ENCODE measurements at places on chromosomes 6 and 20.

DNA sequence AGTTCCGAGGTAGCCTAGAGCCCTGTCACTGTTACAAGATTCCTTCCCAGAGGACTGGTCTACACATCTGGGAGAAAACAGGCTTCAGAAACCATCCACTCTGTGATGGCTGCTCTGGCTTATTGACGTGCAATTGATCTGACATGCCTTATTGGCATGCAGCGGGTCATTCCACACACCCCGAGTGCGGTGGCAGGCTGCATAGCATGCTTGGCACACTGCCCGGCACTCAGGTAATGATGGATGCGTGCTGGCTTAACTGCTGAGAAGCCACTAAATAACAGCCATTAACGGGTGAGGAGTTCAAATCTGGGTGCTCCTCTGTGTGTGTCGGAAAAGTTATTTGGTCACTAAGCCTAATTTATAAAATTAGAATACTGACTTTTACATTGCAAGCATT lies 67.9 kb upstream of the CDH4 start:
- no peaks in the 10 kb centered on the region for H3K36me3 ChIP-seq
- H3K4me3 ChIP-seq: no peak overlapping the region
- H3K27me3 ChIP-seq: no peaks in the 10 kb centered on the region
- H3K4me1 ChIP-seq: no peaks in the 10 kb centered on the region
- DNase-seq: no peak
- H3K27ac ChIP-seq: no peak overlapping the region

DNA sequence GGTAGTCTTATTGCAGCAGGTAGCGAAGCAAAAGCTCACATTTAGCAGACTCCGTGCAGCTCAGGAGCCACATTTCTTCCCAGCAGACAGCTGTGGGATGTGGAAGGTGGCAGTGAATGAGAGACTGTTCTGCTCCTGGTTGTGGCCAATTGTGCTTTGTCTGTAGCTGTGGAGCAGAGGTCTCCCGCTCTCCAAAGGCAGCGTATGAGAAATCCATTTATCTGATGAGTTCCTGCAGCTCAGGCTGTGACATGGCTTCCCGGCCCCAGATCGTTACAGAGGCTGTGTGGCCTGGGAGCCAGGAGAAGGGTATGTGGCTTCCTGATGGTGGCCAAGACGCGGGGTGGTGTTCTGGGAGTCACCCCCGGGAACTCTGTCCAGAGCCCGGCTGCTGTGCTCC lies 64.5 kb upstream of the KIF16B start:
- no peak overlapping the region for H3K4me3 ChIP-seq
- H3K27ac ChIP-seq: no peak overlapping the region
- no peak for DNase-seq

DNA sequence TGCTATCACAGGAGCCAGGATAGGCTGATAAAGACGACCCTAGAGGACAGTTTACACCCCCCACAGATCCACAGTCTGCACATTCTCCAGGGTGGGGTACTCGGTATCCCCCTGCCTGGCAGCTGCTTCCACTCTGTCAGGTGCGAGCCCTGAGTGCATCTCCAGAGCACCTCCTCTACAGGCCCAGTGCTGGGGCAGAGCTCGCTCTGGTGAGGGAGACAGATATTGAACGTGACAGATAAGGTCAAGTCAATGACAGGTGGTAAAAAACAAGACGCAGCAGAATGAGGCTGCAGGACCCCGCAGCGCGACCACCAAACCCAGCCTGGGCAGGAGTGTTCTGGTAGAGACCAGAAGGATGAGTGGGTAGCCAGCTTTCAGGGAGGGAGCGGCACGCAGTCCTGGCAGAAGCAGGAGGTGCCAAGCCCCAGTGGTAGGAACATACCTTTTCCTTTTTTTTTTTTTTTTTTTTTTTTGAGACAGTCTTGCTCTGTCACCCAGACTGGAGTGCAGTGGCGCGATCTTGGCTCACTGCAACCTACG lies 12.4 kb upstream of the MYL9 start:
- no peaks in the 10 kb centered on the region for H3K4me1 ChIP-seq
- H3K27ac ChIP-seq: no peak overlapping the region

GRCh38 chr6:118660218-118660569 lies 8.8 kb upstream of the CEP85L start:
- no peaks in the 10 kb centered on the region for H3K27me3 ChIP-seq
- no peaks in the 10 kb centered on the region for H3K4me1 ChIP-seq
- H3K27ac ChIP-seq: no peak overlapping the region
- no peaks in the 10 kb centered on the region for H3K36me3 ChIP-seq
- DNase-seq: no peak

GRCh38 chr6:159214281-159214680 lies 45.1 kb downstream of the FNDC1 start:
- H3K27ac ChIP-seq: no peak overlapping the region
- no peaks in the 10 kb centered on the region for H3K27me3 ChIP-seq
- H3K36me3 ChIP-seq: no peaks in the 10 kb centered on the region
- DNase-seq: no peak
- no peak overlapping the region for H3K4me3 ChIP-seq
- peaks cover 14% of the 10 kb centered on the region for H3K4me1 ChIP-seq

DNA sequence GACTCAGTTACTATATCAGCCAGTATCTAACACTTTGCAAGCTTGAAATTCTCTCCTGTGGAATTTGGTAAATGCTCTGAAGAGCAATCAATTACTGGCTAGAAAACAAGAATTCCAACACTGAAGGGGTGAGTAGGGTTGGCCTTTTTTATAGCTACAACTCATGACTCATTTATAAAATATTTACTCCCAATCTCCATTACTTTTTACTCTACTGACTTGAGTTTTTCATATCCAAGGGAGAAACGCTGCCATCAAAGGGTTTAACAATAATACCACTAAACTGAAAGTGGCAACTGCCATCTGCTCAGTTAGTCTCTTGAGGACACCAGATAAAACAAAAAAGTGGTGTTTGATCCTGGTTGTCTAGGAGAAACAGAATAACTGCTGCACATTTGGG lies 203.1 kb downstream of the UBE3D start:
- H3K4me1 ChIP-seq: no peaks in the 10 kb centered on the region
- H3K4me3 ChIP-seq: no peak overlapping the region
- no peak overlapping the region for H3K27ac ChIP-seq
- H3K27me3 ChIP-seq: no peaks in the 10 kb centered on the region

- peak overlapping the region; percentile 79 for H3K4me3 ChIP-seq
- no peaks in the 10 kb centered on the region for H3K4me1 ChIP-seq
- no peak for DNase-seq
- no peaks in the 10 kb centered on the region for H3K27me3 ChIP-seq
- peak overlapping the region; percentile 89 for H3K27ac ChIP-seq
Measured at GRCh38 chr6:158999154-158999665, 792 bp downstream of the RSPH3 start.

DNA sequence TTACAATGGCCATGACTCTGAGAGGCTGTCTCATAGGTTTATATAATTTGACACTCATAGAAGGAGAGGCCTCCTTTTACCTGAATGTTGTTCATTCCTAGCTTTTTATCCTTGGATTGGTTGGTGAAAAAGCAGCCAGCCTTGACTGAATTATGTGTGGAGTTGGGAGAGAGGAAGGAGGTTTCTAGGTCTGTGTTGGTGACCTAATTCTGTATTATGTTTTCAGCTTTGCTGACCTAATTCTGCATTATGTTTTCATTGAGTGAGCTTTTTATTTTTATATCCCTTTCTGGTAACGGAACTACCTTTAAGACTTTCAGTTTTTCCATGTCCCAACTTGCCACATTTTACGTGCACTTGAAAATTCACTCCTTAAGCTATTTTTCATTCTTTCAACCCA lies 59.1 kb upstream of the RNF144B start:
- no peak for DNase-seq
- no peaks in the 10 kb centered on the region for H3K4me1 ChIP-seq
- no peak overlapping the region for H3K27ac ChIP-seq
- H3K27me3 ChIP-seq: no peaks in the 10 kb centered on the region
- no peaks in the 10 kb centered on the region for H3K36me3 ChIP-seq

- no peak overlapping the region for H3K27ac ChIP-seq
- no peaks in the 10 kb centered on the region for H3K27me3 ChIP-seq
- H3K4me3 ChIP-seq: no peak overlapping the region
- no peak for DNase-seq
- H3K4me1 ChIP-seq: peaks cover 36% of the 10 kb centered on the region
Measured at GRCh38 chr6:109073344-109074132, 21.1 kb downstream of the SESN1 start.

GRCh38 chr6:27388293-27389197 lies at the start of gene ZNF391:
TSS of gene ZNF391 (plus strand) at chr6:27388759. CDS start at chr6:27400371, 11,612 bp downstream.
- H3K4me1 ChIP-seq: peaks cover 15% of the 10 kb centered on the region
- no peaks in the 10 kb centered on the region for H3K36me3 ChIP-seq
- peak; percentile 84 for DNase-seq
- peak within 1 kb of the TSS; percentile 52 for H3K4me3 ChIP-seq
- peak within 1 kb of the TSS; percentile 78 for H3K27ac ChIP-seq
- H3K27me3 ChIP-seq: no peaks in the 10 kb centered on the region

DNA sequence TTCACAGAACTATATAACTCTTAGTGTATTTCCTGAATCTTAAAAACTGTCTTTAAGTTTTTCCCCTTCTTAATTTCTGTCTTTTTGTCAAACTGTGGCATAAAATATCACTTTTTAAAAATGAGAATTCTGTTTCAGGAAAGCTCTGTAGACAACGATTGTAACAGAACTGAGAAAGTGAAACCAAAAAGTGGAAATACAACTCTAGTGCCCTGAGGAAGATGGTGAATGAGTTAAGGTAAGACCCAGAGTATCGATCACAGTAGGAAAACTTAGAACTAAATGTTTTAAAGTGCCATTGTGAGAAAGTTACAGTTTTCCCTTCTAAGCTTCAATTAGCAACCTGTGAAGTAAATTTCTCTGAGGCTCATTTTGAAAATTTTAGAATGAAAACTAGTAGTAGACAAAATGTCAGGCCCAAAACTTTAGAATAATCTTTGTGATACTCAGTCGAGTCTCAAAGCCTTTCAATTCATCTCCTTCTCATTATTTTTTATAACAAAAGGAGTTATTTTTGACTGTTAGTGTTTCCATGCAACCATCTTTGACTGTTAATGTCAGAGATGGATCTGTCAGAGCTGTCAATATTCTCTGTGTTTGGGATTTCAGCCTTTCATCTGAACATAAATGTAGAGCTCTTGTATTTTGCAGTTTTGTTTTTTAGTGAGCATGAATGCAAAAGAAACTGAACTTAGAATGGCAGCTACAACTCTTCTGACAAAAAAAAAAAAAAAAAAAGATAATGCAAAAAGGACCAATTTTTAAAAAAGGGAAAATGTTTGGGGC lies 19.0 kb upstream of the TRDN start:
- H3K4me3 ChIP-seq: peak overlapping the region; percentile 25
- H3K36me3 ChIP-seq: no peaks in the 10 kb centered on the region
- H3K27ac ChIP-seq: no peak overlapping the region
- H3K27me3 ChIP-seq: no peaks in the 10 kb centered on the region

DNA sequence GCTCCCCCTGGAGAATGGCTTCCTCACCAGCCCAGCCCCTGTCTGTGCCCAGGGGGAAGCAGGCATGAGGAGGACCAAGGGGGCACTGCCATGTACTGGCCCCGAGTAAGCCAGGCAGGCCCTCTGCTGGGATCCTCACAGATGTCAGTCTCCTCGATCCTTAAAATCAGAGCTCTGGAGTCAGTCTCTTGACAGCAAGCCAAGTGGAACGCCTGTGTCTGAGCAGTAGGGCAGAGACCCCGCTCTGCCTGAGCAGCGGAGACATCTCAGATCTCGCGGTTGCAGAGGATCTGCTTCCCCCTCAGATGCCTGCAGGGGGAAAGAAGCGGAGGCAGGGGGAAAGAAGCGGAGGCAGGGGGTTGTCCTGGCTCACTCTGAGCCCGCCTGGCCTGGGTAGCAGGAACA lies 92.6 kb downstream of the SNX5 start:
- H3K36me3 ChIP-seq: no peaks in the 10 kb centered on the region
- no peak for DNase-seq
- no peak overlapping the region for H3K27ac ChIP-seq
- H3K27me3 ChIP-seq: no peaks in the 10 kb centered on the region

DNA sequence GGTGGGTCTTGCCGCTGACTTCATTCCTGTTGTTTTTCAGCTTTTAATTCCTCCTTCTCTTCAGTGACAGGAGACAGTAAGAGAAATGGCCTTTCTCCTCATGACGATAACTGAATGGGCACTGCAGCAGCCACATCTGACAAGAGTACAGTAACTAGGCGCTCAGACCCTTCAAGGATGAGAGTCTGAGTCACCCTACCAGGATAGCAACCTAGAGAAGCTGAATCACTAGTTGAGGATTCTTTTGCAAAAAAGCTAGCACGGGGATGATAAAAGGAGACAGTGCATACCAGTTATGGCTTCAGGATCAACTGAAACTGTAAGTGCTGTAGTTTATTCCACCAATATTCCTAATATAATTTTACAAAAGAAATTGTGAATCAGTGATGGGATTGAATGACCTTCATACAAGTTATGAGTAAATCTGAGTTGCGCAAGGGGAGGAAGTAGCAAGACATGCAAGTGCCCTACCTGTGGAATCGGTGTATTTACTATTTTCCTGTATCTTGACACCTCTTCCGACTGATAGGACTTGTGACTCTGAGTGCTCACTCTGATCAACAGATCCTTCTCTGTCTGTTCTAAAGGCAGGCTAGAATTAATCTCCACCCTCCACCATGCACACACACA lies 161.8 kb upstream of the GRIK2 start:
- H3K4me3 ChIP-seq: no peak overlapping the region
- H3K36me3 ChIP-seq: no peaks in the 10 kb centered on the region
- no peak for DNase-seq
- no peaks in the 10 kb centered on the region for H3K27me3 ChIP-seq
- H3K27ac ChIP-seq: no peak overlapping the region

GRCh38 chr6:121652726-121653623 lies 217.5 kb downstream of the GJA1 start:
- H3K27me3 ChIP-seq: no peaks in the 10 kb centered on the region
- no peak overlapping the region for H3K4me3 ChIP-seq
- H3K36me3 ChIP-seq: no peaks in the 10 kb centered on the region
- H3K27ac ChIP-seq: peak overlapping the region; percentile 20

- H3K27ac ChIP-seq: no peak overlapping the region
- H3K4me3 ChIP-seq: no peak overlapping the region
- H3K27me3 ChIP-seq: no peaks in the 10 kb centered on the region
- DNase-seq: no peak
- no peaks in the 10 kb centered on the region for H3K36me3 ChIP-seq
- H3K4me1 ChIP-seq: no peaks in the 10 kb centered on the region
Measured at GRCh38 chr6:74611220-74611619, 594.6 kb downstream of the COL12A1 start.

DNA sequence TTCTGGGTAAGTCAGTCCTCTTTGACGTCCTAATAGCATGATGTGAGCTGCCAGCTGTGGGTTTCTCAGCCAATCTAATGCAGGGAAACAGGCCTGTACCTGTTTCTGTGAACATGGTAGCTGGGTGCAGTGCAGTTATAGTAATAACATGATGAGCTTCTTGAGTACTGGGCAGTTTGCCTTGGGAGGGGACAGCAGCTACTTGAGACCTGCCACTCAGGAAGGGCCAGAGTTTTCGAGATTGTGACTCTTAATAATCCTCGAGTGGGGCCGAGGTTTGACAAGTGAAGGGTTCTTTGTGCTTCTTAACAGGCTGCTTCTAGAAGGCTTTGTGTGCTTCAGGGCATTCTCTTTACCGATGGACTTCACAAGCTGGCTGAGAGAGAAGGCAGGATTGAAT lies 180.1 kb downstream of the JARID2 start:
- no peaks in the 10 kb centered on the region for H3K4me1 ChIP-seq
- no peak overlapping the region for H3K27ac ChIP-seq

DNA sequence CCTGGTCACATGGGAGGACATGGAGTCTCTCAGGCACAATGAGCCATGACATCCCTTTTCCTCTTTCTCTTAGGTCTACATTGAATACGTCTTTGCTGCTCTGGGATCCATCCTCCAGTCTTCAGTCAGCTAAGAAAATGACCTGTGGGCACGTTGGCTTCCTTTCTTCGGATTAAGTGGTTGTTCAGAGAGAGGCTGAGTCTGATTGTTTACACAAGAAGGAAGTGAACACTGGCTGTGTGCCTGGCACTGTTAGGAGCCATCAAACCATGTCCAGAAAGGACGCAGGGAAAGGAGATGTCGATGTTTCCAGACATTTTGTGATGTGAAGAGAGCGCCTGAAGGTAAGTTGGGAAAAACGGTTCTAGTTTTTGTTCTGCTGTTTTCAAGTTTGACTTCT lies 309.9 kb upstream of the CDYL start:
- no peak overlapping the region for H3K27ac ChIP-seq
- H3K27me3 ChIP-seq: no peaks in the 10 kb centered on the region
- H3K36me3 ChIP-seq: no peaks in the 10 kb centered on the region
